ENCODE measurements at places on chromosomes 7 and 10.

- no peaks in the 10 kb centered on the region for H3K4me1 ChIP-seq
- no peaks in the 10 kb centered on the region for H3K36me3 ChIP-seq
- H3K27me3 ChIP-seq = no peaks in the 10 kb centered on the region
Observed at GRCh38 chr10:100303724-100304319, 17.3 kb upstream of the BLOC1S2 start.

- peaks cover 7% of the 10 kb centered on the region for H3K36me3 ChIP-seq
- no peaks in the 10 kb centered on the region for H3K27me3 ChIP-seq
- no peak overlapping the region for H3K27ac ChIP-seq
- H3K4me1 ChIP-seq = no peaks in the 10 kb centered on the region
- H3K4me3 ChIP-seq = no peak overlapping the region
Observed at GRCh38 chr7:98315318-98315993, 34.0 kb downstream of the BRI3 start.

DNA sequence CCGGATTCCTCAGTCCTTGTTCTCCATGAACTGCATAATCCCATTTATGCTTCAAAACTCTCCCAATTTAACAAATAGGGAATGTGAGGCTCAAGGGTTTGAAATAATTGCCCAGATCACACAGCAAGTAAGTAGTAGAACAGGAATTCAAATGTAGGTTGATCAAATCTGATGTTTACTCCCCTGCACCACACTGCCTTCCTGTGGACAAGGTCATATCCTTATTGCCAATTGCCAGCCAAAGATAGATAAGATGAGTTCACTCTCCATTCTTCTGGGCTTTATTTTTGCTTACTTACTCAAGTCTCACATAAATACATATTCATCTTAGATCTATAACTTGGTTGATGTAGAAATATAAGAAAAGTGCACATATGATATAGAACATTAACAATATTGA is 435.2 kb upstream of the ETV1 start:
- H3K27me3 ChIP-seq = peaks cover 1% of the 10 kb centered on the region
- DNase-seq = no peak
- H3K36me3 ChIP-seq = no peaks in the 10 kb centered on the region
- no peak overlapping the region for H3K4me3 ChIP-seq
- no peaks in the 10 kb centered on the region for H3K4me1 ChIP-seq

GRCh38 chr7:11743548-11743947 is 88.5 kb downstream of the THSD7A start:
- no peaks in the 10 kb centered on the region for H3K36me3 ChIP-seq
- no peak overlapping the region for H3K4me3 ChIP-seq
- H3K27ac ChIP-seq = no peak overlapping the region
- DNase-seq = no peak

DNA sequence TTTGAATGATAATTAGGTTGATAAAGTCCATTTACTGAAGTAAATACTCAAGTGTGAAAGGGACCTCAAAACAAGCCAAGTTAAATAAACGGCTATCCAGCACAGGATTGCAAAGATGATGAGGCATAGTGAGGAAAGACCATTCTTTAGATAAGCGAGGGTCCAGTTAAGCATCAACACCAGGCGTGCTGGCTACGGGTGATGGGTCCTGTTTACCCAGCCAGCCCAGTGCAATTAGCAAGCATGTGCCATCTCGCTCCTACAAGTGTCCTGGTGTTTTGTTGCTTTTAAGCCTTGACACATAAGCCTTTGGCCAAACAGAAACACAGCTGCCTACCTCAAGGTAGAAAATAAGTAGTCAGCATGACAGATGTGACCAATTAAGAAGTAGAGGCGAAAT is 7.1 kb downstream of the NEBL start:
- no peaks in the 10 kb centered on the region for H3K27me3 ChIP-seq
- peaks cover 7% of the 10 kb centered on the region for H3K4me1 ChIP-seq
- no peak overlapping the region for H3K27ac ChIP-seq
- no peak overlapping the region for H3K4me3 ChIP-seq
- H3K36me3 ChIP-seq = no peaks in the 10 kb centered on the region

GRCh38 chr10:61589547-61590243 is 73.0 kb upstream of the CABCOCO1 start:
- H3K4me3 ChIP-seq = no peak overlapping the region
- no peak overlapping the region for H3K27ac ChIP-seq
- H3K36me3 ChIP-seq = no peaks in the 10 kb centered on the region
- no peak for DNase-seq
- H3K27me3 ChIP-seq = no peaks in the 10 kb centered on the region

GRCh38 chr7:112084520-112084971 is 121.7 kb downstream of the DOCK4 start:
- H3K4me3 ChIP-seq = no peak overlapping the region
- H3K4me1 ChIP-seq = no peaks in the 10 kb centered on the region
- no peak overlapping the region for H3K27ac ChIP-seq
- DNase-seq = no peak
- H3K27me3 ChIP-seq = no peaks in the 10 kb centered on the region

All from H1 (cell line).